Activated CD4-positive, alpha-beta T cell treated with anti-CD3 and anti-CD28 coated beads, Interleukin-2, amount 50 U/mL, for 4 hours (primary cell): ENCODE measurements at places on chromosomes 4 and X.

DNA sequence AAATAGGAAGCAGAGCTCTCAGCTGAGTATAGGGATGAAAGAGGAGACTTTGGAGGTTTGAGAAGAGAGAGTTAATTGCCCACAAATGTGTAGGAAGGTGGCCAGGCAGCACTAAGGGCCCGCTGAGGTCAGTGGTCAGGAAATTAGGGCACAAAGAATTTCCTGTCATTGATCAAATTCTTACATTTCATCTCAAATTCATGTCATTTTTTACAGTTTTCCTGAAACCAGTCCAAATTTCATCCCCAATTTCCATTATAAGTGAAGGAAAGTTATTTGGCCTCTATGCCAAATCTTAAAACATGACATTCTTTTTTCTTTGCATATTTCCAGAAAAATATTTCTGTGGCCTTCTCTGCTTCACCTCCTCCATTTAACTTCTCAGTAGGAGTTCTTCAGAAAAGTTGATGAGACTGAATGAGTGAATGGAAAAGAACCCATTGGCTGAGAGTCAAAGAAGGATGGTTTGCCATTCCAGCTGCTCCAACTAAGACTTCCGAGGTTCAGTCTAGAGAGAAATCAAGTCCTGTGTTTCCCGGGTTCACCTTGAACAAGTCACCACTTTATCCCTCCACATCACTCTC lies 68.7 kb upstream of the SPRY1 start:
- no peak for DNase-seq

DNA sequence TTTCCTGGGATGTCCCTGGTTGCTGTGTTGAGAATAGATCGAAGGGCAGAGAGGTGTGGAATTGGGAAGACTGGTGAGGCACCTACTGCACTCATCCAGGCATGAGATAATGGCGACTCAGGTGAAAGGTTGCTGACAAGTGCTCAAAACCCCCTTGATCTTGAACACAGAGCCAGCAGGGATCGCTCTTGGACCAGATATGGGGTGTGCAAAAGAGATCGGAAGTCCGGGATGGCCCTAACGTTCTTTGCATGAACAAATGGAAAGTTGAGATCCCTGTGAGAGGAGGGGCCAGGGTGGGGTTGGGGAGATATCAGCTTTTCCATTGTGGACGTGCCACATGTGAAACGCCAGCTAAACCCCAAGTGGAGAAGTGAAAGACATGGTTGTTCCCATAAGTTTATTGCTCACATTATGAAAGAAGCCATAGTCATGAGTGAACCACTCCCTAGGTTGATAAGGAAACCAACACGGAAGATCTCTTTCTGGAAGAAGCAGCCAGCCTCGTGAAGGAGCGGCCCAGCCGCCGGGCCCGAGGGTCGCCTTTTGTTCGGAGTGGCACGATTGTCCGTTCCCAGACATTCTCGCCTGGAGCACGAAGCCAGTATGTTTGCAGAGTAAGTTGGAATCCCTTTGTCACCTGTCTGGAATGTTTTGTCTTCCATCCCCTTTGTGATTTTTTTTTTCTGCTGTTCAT lies 22.6 kb upstream of the CLCN4 start:
- no peak for DNase-seq

DNA sequence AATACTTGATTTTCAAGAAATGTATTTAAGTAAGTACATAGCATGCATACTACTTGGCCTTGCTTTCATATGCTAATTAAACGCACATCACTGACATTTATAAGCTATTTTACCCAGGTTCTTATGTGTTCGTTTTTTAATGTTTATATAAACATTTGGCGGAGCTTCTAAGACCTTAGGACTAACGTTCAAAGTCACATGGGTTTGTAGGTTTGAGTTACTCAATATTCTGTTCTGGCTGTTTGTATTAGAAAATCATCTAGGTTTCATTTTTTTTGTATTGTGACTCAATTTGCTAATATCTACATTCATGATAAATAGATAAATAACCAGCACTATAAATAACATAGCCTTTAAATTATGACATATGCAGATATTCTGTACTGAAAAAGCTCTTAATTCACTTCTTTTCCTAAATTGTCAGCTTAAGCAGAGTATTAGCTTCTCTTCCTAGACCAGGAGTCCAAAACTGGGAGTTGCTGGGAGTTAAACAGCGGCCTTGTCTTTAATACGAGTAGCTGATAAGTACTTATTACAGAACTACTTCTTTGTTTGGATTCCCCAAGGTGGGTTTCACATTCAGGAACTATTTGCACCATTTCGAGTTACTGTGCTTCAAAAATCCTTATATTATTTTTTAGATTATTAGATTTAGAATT lies 42.0 kb downstream of the GUCY1B1 start:
- DNase-seq: no peak

DNA sequence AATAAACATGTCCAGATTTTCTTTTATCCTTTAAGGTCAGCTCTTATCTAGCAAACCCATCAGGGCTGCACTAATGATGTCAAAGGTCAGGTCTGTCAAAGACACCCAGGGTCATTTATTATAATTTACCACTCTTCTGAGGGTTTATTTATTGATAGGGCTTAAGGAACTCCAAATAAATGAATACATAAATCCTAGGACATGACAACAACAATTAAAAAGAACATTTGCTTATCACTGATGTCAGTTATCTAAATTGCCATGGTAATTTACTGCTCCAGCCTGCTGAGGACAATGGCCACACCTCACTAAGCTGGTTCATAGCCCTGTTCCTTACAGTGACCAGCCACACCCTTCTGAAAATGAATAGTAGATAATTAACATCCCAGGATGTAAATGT lies 317.1 kb downstream of the UNC5C start:
- DNase-seq: no peak

DNA sequence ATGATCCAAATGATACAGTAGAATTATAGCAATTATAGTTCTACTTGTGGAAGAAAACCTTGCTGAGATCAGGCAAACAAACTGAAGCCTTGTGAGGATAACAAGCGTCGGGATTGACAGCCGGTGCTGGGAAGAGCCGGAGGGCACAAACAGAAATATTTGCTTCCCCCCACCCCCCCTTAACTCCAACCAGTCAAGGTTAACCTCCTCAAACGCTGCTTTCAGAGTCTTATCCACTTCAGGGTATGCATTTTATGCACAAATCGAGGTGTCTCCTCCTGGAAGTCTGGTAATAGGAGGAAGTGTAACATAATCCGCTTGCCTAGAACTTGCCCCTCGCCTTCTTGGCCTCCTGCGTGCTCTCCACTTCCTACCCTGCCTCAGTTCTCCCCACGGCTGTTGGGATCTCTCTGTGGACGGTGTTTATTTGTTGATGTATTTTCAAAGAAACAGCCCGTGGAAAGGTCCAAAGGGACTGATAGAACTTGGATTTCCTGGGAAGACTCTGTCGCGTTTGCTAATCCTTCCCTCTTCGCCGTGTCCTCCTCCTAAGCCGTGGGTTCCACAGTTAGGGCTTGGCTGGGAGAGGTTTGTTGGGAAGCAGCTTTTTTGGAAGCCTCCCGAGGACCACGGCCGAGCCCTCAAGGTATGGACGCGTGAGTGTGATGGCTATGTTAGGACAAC lies 4.1 kb upstream of the ARX start:
- no peak for DNase-seq

DNA sequence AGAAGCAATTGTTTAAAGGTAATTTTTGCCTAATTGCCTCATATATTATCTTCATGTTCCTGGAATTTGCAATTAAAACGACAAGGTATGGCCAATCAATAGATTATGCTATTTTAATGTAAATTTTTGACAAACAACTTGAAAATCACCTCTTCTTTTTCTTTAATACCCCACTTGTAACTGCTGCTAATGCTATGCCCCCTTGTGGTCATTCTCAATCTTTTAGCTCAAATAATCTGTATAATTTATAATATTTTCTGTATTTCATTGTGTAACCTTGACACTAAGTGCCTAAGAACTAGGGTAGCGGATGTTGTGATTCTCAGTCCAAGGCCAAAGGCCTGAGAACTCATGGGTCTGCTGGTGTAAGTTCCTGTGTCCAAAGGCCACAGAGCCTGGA lies 831.7 kb upstream of the POU3F4 start:
- DNase-seq: no peak

GRCh38 chr4:38943343-38943742 lies 75.7 kb downstream of the FAM114A1 start:
- DNase-seq: no peak
